ENCODE measurements at places on chromosomes 7 and 10.

- DNase-seq = no peak
These were observed 19.4 kb upstream of the FRAT2 start for GRCh38 chr10:97353945-97354344.

- no peak for DNase-seq
These were observed 8.6 kb downstream of the BTBD16 start for GRCh38 chr10:122279725-122280141.

- DNase-seq = no peak
These were observed 264.3 kb downstream of the RNLS start for GRCh38 chr10:88318803-88319202.

DNA sequence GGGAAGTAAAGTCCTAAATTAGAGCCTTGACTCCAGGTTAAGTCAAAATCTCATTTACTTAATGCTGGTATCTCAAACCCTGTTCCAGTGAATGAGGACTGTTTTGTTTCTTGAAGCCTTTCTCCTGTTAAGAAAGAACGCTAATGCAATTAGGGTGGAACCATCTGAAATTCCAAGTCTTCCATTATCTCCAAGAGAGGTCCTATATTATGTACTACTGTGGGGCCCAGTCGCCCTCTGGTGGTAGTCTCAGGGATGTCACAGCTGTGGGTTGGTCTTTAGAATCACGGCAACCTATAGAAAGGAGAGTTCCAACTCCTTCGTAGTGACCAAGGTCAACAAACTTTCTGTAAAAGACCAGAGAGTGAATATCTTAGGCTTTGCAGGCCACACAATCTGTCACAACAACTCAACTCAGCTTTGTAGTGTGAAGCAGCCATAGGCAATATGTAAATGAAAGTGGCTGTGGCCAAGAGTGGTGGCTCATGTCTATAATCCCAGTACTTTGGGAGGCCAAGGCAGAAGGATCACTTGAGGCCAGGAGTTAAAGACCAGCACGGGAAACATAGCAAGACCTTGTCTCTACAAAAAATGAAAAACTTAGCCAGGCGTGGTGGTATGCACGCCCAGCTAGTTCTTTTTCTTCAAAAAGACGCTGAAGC, 9.3 kb downstream of the RPP38 start:
- peak; percentile 34 for DNase-seq

DNA sequence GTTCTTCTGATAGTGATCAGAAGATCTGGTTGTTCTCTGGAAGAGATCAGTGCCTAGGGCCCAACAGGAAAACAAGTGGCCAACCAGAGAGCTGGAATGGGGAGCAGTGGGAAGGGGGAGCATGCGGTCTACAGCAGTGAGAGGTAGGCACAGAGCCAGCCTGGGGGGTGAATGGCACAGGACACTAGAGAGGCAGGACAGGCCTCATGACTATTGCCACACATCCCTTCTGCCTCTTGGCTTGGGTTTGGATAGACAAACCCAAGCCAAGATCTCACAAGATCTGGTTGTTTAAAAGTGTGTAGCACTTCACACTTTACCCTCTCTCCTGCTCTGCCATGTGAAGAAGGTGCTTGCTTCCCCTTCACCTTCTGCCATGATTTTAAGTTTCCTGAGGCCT, 224.4 kb downstream of the ARHGAP12 start:
- DNase-seq = no peak

DNA sequence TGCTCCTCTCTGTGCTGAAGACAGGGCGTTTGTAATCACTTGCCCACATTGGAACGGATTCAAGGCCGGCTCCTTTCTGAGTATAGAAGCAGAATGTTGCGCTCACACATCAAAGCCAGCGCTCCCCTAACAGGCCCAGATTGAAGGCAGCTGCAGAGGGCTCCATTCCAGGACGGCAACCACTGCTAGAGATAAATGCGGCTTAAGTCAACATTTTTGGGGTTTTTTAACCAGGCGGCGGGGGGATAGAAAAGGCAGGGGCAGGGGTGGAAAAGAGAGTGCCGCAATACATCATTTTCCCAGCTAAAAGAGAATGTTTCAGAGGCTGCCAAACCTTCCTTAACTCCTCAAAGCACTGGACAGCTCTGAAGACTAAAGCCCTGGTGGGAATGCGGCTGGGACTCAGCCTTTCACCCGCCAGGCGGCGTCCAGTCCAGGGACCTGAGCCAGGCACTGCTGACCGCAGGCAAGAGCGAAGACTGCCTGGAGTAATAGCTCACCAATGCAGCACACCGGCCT, 189.6 kb downstream of the TNS3 start:
- DNase-seq = no peak

GRCh38 chr7:53996876-53997275, 545.3 kb upstream of the VSTM2A start:
- no peak for DNase-seq

DNA sequence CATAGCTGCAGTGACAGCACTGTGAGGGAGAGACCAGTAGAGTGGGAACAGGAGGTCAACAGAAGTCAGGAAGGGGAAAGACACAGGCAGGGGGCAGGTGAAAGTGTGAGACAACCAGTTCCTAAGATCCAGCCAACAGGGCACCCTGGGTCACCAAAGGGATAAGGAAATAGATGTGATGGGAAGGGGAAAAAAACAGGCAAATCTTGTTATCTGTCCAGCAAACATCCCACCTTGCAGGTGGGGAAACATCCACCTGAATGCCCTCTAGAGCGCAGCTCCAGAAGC, 42.5 kb downstream of the DPCD start:
- DNase-seq = no peak

GRCh38 chr10:44394696-44395381, 9.9 kb upstream of the CXCL12 start:
- DNase-seq = no peak

Measured in stimulated activated CD8-positive, alpha-beta memory T cell treated with anti-CD3 and anti-CD28 coated beads, Interleukin-2, amount 100 ng/mL, for 1 hour (primary cell).